ENCODE measurements at places on chromosomes 11 and 22.

- no peak for DNase-seq
Measured at GRCh38 chr11:120682866-120683265, 171.3 kb downstream of the GRIK4 start.

GRCh38 chr11:87116185-87116584 is 78.5 kb downstream of the TMEM135 start:
- no peak for DNase-seq

GRCh38 chr11:86067851-86068137 is 1.1 kb downstream of the PICALM start:
- DNase-seq: no peak

DNA sequence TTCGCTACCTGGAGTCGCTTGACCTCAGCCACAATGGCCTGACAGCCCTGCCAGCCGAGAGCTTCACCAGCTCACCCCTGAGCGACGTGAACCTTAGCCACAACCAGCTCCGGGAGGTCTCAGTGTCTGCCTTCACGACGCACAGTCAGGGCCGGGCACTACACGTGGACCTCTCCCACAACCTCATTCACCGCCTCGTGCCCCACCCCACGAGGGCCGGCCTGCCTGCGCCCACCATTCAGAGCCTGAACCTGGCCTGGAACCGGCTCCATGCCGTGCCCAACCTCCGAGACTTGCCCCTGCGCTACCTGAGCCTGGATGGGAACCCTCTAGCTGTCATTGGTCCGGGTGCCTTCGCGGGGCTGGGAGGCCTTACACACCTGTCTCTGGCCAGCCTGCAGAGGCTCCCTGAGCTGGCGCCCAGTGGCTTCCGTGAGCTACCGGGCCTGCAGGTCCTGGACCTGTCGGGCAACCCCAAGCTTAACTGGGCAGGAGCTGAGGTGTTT is 12.8 kb downstream of the TSKU start:
- no peak for DNase-seq

DNA sequence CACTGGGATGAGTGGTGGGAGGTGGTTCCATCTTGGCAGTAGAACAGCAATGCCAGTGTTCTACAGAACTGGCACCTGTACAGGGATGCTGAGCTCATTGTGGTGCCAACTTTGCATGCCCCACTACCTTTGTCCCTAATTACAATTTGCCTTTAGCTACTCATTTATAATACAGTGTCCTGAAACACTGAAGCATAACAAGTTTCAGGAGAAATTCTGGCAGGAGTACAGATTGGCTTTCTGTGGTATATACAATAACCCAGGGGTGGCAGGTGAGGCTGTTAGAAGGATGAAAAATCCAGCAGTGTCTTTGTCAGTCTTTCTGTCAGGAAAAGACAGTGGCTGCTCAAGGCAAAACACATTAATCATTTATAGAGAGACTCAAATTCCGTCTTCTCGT is 240.3 kb downstream of the FAM76B start:
- no peak for DNase-seq

GRCh38 chr11:83954780-83955179 is 668.6 kb upstream of the CCDC90B start:
- DNase-seq: no peak

DNA sequence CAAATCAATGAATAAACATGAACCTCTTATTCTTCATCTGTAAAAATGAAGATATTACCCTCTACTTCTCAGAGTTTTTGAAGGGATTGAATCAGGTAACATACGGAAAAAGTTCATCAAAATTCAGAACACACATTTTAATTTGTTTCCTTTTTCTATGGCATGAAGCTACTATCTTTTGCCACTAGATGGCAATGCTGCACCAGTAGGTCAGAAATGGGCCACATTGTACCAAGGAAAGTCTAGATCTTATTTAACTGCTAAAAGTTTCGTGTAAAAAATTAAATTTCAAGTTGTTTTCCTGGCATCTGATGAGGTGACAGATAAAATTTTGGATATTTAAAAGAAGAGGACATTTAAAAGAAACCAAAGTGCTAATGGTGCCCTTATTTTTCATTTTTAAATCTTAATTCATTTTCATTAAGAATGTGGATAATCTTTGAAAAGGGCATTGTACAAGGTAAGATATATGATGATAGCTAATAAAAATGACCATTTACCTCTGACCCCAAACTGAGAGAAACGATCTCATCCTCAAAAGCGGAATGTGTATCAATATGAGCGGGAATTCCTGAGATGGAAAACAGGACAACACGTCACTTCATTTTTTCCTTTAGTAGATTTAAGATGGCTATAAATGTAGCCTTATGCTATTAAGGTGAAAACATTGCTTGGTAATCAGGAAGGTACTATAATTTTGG is 16.1 kb downstream of the ALKBH8 start:
- DNase-seq: no peak

DNA sequence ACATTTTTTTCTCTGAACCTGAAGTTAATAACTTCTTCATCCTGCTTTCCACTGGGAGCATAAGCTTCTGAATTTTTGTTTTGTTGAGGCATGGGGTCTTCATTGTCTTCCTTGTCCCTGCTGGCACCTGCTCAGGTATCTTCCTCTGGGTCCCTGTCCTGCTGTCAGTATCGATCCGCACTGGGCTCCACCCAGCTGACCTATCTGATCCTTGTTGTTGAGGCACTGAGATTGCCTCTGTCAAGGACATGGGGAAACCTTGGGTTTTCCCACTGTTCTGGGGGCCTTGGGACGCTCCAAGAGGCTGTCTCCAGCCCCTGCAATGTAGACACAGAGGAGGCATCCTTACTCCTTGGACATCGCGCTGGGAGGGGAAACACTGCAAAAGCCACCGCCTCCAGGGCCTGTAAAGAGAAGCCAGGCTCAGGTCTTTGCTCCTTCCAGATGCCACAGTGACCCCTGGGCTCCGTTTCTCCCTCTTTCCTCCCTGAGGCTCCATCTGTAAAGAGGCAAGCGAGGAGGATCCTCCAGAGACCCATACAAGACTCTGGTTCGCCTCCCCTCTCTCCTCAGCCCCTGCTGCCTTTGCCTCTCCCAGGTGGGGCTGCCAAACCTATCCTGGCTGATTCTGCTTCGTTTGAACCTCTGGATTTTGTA is 8.6 kb upstream of the RBFOX2 start:
- DNase-seq: no peak

Measured in esophagus squamous epithelium (tissue), 5 donors.